ENCODE measurements at places on chromosomes 3 and 15. TPM values are rescaled to one million over a fixed set of nuclear protein-coding genes. Genes with fewer than 3 reads are reported as not detected.

DNA sequence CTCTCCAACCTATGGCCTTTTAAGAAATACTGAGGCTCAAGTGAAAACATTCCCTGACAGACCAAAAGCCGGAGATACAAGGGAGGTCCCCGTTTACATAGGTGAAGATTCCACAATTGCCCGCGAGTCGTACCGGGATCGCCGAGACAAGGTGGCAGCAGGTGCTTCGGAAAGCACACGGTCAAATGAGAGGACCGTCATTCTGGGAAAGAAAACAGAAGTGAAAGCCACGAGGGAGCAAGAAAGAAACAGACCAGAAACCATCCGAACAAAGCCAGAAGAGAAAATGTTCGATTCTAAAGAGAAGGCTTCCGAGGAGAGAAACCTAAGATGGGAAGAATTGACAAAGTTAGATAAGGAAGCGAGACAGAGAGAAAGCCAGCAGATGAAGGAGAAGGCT is 24.8 kb downstream of the SYNM start:
- DNase-seq, result no peak

Gene MST1
- total RNA-seq, result 2.8 TPM

Gene SH2D7
- total RNA-seq, result not detected

Gene CIDEC
- total RNA-seq, result not detected

DNA sequence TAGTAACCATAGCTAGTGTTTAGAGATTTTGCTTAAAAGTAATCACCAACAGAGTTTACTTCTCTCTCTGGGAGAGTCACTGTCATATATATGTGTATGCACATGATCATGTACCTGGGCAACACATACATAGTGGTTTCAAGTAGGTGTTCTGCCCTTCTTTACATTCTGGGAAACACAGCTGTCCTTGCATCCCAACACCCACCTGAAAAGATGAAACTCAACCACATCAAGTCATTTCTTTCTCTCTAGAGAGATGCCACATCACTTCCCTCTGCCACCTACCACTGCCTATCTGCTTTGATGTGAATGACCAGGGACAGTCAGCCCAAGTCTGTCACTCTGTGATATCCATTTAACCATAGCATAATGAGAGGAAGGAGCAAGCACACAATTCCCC is 155.8 kb upstream of the GADL1 start:
- DNase-seq, result no peak

Data from PC-3 (cell line).